ENCODE measurements at places on chromosomes 1 and 21.

DNA sequence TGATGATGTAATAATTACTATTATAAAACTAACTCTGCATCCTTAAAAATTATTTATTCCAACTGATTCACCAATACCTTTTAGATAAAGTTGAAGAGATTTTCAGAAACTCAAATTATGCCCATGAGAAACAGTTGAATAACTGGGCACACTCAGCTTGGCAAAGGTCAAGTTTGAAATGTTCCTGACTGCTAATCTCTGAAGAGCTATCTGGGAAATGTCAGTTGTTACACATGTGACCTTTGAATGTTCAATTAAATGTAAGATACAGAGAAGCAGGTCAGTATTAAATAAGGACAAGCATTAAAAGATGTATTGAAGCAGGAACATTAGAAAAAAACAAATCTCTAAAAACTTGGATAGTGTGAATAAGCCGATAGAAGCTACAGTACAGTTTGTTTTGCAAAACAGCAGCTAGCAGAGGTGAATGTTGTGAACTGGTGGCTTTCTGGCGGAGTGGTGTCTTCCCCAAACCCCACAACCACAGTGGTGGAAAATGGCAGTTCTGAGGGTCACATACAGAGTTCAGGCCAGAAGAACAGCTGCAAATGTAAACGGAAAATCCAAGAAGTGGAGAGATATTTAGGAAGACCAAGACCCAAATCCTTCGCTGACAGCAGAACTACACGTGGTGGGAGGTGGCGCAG lies 61.9 kb upstream of the SLC5A9 start:
- DNase-seq, result no peak

- DNase-seq, result no peak
These were observed 8.9 kb downstream of the ADAR start for GRCh38 chr1:154598871-154599635.

- no peak for DNase-seq
These were observed 32.7 kb downstream of the ASH1L start for GRCh38 chr1:155529929-155530328.

- DNase-seq, result no peak
These were observed 20.2 kb downstream of the DESI2 start for GRCh38 chr1:244672946-244673682.

- DNase-seq, result no peak
These were observed 250.3 kb upstream of the SGIP1 start for GRCh38 chr1:66283622-66284041.

DNA sequence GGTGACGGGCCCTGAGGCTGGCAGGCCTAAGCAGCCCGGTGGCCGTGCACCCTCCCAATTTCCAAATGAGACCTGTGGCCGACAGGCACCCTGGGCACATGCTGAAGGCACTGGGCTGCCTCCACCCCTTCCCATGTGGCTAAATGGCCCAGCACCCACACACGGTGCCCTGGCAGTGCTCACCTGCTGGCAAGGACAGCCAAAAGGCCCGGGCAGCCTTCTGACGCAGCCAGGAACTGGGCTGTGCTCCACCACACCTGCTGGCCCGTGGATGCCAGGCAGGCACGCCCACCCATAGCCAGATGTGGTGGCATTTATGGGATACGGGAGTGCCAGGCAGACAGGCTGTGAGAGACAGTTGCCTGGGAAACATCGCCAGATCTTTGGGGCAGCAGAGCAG lies 4.0 kb upstream of the FAAP20 start:
- DNase-seq, result peak; percentile 40

DNA sequence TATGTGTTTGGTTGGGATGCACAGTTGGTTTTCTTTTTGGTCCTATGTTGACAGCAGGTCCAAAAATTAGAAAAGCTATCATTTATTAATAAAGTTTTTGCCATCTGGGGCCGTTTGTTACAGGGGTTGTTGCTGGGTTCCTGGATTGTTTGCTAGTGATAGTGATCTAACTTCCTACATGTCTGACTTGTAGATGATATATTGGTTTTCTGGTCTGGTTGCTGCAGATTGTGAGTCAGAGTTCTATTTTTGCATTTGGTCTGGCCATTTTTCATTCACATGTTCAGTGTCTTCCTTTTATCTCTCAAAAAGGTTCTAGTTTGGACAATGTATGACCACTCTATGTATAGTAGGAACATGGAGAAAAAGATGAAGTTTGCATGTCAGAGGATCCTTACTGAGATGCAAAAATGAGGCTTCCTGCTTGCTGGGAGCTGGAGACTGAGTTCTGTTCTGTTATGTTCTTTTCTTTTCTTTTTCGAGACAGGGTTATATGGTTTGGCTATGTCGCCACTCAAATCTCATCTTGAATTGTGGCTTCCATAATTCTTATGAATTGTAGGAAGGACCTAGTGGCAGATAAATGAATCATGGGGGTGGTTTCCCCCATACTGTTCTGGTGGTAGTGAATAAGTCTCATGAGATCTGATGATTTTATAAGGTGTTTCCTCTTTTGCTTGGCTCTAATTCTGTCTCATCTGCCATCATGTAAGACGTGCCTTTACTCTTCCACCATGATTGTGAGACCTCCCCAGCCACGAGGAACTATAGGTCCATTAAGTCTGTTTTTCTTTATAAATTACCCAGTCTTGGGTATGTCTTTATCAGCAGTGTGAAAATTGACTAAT lies 4.2 kb upstream of the NVL start:
- no peak for DNase-seq

GRCh38 chr1:165543532-165544438 lies at the start of gene LRRC52:
Gene LRRC52, plus strand, starts transcription at chr1:165544000. Its CDS starts 297 bp downstream, at chr1:165544297.
- peak; percentile 94 for DNase-seq

- no peak for DNase-seq
These were observed 162.8 kb downstream of the PDE4B start for GRCh38 chr1:65955503-65955902.

DNA sequence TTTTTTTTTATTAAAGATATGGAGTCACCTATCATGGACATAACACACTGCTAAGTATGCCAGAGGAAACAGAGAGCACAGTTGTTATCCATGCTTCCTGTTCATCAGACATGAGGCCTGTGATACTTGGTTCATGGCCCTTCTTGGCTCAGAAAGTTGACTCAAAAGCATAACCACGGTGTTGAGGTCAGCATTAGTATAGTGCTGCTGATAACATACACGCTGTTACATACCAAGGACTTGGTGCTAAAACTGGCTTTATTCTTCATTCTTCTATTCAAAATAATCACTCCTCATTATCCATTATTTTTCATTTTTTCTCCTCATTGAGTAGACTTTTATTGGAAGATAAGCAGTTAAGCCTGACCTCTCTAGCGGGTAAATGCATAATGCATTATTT lies 464.1 kb downstream of the ADGRL2 start:
- DNase-seq, result no peak

- DNase-seq, result no peak
These were observed at the start of gene SPRTN for GRCh38 chr1:231338270-231339128. Gene SPRTN, plus strand, starts transcription at chr1:231338293. Its CDS starts 91 bp downstream, at chr1:231338384.

DNA sequence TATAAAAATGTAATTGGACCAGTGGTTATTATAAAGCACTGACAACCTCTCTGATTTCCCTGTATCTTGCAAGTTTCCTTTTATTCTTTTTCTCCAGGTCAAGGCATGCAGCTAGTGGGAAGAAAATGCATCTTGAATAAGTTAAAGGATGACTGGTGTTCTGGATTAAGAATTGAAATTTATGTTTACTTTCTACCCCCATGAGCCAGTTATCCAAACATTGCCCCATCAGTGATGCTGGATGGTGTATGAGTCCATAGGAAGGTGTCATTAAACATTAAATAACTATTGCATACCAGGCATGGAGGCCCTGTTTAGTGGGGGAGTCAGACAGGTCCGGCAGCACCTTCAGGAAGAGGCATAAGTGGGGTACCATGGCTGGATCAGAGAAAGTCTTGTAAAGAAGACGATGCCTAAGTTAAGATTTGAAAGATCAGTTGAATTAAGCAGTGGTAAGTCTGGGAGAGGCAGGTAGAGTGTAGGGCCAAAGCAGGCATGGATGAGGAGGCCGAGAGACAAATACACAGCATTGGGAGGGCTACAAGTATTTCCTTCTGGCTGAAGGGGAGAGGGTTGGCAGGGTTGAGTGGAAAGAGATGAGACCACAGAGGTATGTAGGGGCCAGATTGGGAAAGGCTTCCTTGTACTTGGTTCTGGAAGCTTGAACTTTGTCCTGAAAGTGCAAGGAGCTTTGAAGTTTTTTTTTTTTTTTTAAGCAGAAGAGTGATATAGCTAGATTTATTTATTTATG lies 5.7 kb downstream of the SZRD1 start:
- DNase-seq, result no peak

DNA sequence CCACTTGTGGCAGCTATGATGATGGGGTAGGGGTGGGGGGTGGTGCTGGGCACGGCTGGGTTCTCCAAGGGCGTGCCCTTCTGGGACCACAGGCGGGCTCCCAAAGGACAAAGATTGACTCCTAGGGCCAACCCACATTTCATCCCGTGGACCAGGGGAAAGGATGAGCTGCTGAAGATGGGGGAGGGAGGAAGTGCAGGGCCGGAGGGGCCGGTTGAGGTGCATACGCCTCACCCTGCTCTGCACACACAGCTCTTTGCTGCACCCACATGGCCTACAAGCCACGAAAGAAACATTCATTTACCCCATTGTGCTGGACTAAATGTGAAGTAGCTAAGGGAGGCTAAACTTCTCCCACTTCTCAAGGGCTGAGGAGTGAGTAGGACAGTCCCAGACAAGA lies 34.2 kb upstream of the GNPAT start:
- no peak for DNase-seq

GRCh38 chr1:84025966-84026365 lies 27.0 kb upstream of the TTLL7 start:
- DNase-seq, result no peak

Measured in thyroid gland (tissue), 4 donors.